ENCODE measurements at places on chromosomes 5 and 9.

- DNase-seq = no peak
Observed at GRCh38 chr9:130608554-130609134, 29.3 kb downstream of the FUBP3 start.

DNA sequence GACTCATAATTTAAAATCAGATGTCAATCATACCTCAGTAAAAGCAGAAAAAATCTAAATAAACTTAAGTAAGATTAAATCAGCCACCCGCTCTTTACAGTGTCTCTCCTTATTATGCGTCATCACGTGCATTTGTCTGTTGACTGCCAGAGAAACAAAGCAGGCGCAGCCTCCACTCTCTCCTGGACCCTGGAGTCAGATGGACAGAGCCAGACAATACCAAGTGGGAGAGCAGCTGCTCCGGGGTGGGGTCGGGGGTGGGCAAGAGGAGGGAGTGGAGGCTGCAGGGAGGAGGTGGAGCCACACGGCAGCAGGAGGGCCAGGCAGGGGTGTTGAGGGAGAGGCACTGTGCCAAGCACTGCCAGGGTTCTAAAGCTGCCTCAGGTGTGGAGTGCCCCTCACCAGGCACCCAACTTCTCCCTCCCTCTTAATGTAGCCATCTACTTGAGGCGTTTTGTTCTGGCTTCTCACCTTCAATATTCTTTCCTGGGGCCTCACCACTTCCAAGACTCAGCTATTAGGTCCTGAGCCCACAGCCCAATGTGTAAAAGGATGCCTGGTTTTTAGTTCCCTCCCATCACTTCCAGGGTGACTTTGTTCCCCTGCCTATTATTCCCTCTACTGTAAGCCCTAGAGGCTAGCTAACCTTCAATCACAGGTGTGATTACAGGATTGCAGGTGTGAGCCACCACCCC, 96.3 kb downstream of the GLDC start:
- DNase-seq = no peak

GRCh38 chr5:155193483-155194107, 180.0 kb downstream of the KIF4B start:
- DNase-seq = no peak

- DNase-seq = peak; percentile 87
Observed at GRCh38 chr5:83368319-83368718, 103.2 kb upstream of the VCAN start.

DNA sequence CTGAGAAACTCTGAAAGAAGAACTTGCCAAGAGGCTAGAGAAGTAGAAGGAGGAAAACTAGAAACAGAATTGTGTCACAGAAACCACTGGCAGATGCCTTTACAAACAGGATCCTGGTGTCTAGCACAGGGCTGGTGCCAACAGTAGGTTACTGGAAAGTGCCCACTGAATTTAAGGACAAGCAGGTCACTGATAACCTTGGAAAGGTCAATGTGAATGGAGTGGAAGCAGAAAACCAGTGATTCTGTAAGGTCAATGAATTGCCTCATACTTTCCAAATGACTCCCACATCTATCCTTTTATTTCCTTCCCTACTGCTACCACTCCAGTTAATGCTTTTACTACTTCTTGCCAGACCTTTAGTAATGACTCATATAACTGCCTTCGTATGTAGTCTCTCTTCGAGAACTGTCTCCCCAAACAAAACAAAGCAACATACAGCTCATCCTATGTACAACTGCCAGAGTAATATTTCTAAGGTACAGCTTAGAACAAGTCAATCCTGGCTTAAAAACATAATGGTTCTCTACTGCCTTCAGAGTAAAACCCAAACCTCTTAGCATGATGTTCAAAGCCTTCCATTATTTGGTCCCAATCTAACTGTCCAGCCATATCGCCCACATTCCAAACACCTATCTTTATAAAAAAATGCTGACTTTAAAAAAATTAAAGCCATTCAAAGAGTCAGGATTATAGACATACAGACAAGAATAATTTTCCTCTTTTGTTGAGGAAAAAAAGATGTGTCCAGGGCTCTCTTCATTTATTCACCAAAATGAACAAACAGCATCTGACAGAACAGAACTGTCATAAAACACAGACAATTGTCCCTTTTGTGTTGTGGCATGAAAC, 52.5 kb downstream of the NR3C1 start:
- peak; percentile 63 for DNase-seq

DNA sequence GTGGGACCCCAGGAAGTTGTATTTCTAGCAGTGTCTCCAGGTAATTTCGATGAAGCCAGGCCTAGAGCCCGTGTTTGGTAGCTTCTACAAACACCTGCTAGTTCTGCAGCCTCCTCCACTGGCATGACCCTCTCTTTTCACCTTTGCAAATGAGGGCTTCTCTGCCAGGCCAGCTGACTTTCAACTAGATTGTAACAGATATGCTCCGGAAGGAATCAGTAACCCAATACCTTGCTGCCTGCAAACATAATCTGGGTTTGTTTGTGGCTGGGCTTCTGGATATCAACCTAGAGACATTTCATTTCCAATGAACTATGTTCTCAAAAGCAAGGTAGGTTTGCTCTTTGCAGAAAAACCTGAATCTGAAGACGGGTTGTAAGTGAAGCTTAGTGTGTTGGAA, 354.8 kb downstream of the DMRT2 start:
- DNase-seq = no peak

DNA sequence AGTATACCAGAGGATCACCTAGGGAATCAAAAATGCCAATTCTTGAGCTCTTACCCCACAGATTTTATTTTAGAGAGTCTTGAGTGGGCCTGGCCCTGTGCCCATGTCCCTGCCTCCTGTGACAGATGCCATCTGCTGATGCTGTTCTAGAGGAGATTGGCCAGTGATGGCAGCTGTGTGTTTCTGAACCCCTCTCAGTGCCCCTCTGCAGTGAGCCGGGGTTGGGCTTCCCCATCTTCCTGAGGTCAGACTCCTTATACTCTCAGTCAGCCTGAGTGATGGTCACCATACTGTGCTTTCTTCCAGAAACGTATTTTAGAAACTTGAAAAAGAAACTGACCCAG, 6.1 kb downstream of the PTCD2 start:
- no peak for DNase-seq

- no peak for DNase-seq
Observed at GRCh38 chr9:122551371-122551770, 1.5 kb upstream of the OR1N2 start.

GRCh38 chr5:150473673-150474358, 24.3 kb upstream of the RPS14 start:
- DNase-seq = no peak

GRCh38 chr9:5628183-5628529, 751 bp upstream of the RIC1 start:
- no peak for DNase-seq
